ENCODE measurements at places on chromosomes 4 and X.

DNA sequence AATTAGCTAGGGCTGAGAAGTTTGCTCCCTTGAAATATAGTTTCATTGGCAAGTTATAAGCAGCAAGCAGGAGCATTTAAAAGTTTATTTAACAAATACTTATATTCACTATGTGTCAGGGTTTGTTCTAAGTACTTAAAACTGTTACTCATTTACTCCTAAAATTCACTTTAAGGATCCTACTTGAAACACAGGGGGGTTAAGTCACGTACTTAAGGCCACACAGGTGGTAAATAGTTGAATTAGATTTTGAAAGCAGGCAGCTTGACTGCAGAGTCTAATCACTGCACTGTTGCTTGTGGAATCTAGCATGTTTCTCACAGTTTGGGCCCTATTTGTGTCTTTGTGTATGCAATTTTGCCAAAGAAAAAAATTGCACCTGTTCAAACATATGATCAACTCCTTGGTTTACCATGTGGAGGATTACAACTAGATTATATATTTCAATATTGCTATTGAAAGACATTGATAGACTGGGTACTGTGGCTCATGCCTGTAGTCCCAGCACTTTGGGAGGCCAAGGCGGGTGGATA is 7.6 kb downstream of the SGMS2 start:
- no peak for DNase-seq

DNA sequence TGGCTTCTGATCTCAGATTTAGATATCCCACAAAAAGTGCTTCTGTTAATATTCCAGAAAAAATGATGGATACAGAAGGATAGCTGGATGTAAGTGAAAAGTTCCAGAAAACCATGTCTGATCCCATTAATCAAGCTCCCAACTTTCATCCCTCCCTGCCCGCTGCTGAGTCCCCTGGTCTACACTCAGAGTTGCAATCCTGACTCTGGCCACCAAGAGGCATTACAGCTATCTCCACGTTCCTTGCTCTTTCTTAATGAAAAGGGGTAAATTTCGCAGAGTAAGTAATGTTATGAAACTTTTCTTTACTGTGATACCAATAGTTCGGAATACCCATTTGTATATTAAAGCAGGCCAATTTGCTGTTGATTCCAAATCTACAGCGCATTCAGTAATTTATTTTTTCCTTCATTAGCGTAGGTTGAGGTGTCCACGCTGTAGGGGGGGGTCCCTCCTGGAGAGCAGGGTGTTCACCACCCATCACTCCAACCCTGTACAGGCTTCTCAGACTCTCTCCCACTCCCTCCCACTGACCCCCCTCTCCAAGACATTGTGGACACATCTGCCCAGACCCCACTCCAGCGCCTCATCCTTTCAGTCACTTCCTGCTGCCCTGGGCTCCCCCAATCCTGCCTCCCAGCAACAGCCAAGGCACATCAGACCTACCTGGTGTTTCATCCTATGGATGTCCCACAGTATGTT is 55.1 kb downstream of the RAB40A start:
- no peak for DNase-seq

DNA sequence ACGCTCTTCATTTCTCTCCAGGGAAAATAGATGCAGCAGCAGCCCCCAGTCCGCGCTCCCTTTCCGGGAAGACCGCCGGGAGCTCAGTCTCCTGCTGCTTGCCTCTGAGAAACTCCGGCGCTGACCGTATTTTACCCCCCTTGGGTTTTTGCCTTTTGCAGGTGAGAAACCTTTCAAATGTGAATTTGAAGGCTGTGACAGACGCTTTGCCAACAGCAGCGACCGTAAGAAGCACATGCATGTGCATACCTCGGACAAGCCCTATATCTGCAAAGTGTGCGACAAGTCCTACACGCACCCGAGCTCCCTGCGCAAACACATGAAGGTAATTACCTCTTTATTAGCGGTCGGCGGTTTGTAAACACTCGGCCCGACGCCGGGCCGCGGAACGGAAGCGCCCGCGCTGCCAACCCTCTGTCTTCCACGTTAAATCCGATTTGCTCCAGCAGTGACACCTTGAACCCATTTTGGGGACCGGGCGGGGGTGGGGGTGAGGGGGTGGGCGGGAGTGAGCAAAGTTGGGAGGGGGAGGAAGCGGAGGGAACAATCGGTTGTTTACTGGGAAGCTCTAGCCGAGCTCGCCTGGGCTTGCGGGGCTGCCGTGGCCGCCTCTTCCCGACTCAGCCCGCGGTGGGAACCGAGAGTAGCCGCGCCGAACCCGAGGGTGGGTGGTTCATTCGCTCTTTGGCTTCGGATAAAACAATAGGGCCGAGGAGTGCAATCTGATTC is 3.0 kb downstream of the ZIC3 start:
- DNase-seq: no peak

- no peak for DNase-seq
Measured at GRCh38 chr4:83083925-83084475, 30.5 kb downstream of the PLAC8 start.

DNA sequence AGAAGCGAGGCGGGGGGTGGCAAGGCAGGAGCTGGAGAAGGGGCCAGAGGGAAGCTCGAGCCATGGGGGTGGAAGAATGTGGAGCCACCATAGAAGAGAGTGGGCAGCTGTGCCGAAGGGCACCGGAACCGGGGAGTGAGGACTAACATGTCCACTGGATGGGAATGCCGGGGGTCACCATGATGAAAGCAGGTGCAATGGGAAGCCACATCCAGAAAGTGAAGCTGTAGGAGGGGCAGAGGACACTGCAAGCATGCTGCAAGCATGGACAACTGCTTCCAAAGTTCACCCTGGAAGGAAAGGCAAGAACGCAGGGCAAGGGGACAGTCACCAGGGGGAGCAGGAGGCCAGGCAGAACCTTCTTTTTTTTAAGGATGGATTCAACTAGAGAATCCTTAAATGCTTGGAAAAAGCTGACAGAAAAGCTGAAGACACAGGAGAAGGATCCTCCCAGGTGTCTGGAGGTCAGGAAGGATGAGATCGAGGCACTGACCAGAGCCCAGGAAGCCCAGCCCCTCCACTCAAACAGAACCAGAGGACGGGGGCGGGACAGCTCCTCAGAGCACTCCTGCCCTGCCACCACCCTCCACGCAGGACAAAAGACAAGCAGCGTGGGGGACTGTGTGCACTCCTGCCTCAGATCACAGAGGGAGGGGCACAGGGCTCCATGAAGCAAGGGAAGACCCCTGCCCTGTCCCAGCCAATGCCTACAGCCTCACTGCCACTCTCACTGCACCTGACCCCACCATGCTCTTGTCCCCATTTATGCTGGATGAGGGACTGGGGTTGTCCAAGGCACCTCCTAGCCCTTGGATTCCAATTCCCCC is 169.2 kb downstream of the AFAP1 start:
- DNase-seq: no peak

DNA sequence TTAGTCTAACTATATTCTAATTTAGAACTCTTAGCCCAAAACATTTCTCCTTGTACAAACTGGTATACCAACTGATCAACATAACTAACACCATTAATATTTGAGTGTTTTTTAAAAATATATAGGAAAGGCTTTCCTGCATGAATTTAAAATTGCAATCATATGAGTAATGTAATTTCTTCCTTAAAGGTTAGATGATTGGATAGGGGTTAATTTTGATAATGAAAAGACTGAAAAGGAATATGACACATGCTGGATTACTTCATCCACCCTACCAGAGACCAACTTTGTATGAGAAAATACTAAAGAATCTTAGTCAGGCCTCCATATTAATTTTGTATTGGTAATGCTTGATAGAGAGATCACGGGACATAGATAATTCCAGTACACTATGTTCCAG is 25.1 kb upstream of the PLS3 start:
- DNase-seq: no peak

- DNase-seq: no peak
Measured at GRCh38 chr4:97646997-97647396, 496.3 kb downstream of the STPG2 start.

DNA sequence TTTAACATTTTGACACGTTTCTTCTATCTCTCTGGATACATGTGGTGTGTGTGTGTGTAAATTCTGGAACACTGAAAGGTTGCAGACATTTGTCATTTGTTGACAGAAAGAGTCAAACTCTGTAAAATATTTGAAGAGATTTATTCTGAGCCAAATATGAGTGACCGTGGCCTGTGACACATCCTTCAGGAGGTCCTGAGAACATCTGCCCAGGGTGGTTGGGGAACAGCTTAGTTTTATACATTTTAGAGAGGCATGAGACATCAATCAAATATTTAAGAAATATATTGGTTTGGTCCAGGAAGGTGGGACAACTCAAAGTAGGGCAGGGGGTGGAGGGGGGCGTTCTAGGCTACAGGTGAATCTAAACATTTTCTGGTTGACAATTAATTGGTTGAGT is 40.7 kb upstream of the CD40LG start:
- DNase-seq: no peak

Data from cortex of kidney (tissue), 1 donor.